Amniotic stem cell (primary cell): ENCODE measurements at places on chromosomes 16 and 17.

DNA sequence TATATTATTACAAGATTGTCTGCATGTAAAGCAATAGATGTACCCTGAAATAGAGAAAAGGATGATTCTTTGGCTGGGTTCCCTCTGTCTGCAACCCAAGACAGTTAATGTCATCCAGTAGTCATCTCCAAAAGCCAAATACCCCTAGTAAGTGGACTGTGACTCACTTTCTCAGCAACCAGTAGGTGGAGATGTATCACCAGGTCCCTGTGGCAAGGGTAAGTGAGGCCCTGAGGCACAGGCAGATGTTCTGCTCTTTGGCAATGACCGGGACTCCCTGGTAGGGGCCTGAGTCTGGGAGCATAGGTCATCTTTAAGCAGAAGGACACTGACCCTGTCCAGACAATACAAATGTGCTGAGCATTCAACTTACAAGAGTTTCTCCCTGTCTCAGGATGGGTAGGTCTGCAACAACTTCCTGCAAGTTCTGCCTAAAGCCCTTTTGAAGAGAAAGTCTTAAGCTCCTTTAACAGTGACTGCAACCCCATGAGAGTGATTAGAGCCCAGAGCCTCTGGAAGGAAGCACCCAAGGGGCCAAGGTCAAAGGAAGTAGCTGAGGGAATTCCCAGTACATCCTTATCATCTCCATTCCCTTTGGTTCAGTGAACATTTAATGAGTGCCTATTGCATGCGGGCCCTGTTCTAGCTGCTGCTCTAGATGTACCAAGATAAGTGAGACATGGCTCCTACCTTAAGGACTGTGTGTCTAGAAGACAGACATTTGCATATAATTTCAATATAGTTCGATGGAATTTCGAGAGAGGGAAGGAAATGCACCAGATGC is 31.9 kb downstream of the PMP22 start:
- DNase-seq, result no peak

GRCh38 chr16:52437277-52437670 is 109.7 kb downstream of the TOX3 start:
- no peak for DNase-seq

DNA sequence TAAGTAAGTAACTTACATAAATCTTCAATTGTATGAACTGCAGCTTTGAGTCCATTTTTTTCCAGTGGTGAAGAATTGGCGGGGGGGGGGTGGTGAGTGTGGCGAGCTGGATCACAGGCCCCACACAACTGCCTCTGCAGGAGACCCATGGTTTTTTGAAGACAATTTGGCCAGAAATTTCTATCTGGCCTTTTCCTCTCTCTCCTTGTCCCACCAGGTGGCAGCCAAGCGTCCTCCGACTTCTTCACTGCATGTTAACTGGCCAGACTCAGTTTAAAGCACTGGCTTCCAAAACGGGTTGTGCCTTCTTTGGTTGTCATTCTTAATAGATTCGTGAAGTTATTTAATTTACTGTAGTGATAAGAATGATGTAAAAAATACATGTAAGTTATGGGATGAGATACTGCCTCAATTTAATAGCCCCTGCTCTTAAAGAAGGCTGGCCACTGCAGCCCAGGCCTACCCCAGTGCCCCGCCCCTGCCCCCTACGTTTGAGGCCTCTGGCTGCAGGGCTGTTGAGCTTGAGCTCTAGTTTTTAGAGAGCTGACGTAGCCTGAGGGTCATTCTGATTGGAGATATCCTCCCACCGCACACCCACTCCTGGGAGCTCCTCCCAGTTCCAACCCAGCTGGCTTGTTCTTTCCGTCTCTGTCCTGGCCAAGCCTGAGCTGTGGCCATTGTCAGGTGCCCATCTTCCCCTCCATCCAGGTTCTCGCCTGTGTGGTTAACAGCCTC is 36.4 kb downstream of the AKAP1 start:
- no peak for DNase-seq

DNA sequence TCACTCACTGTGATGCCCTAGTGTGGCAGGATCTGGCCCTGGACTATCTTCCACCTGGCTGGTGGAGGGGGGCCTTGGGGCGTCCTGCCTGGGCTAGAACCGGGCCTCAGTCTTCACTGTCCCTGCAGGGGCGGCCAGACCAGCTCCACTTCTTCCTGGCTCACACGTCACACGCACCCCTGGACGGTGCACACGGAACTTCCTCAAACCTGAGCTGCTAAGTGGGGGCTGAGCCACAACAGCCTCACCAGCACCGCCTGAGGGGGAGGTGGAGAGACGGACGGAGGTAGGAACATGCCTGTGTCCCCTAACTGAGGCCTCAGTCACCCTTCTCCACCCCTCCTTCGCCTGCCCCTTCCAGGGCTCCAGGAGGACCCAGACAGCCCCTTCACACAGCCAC is 36.6 kb downstream of the TIMM22 start:
- no peak for DNase-seq

- DNase-seq, result no peak
Measured at GRCh38 chr17:8837563-8838075, 29.9 kb downstream of the PIK3R6 start.
